ENCODE measurements at places on chromosomes 2 and 18.
A peak's percentile ranks its signal among the peaks of the same experiment; 100 is the strongest.

GRCh38 chr2:234694244-234695013, 197.5 kb upstream of the ARL4C start:
- DNase-seq = peak; percentile 66

GRCh38 chr18:13218368-13218991, at the start of gene LDLRAD4:
Gene LDLRAD4, plus strand, starts transcription at chr18:13218760.
- no peak for DNase-seq

- DNase-seq = no peak
Observed at GRCh38 chr2:42118754-42119569, 50.2 kb upstream of the EML4 start.

- DNase-seq = no peak
Observed at GRCh38 chr2:175002547-175003274, 2.5 kb downstream of the CHN1 start.

DNA sequence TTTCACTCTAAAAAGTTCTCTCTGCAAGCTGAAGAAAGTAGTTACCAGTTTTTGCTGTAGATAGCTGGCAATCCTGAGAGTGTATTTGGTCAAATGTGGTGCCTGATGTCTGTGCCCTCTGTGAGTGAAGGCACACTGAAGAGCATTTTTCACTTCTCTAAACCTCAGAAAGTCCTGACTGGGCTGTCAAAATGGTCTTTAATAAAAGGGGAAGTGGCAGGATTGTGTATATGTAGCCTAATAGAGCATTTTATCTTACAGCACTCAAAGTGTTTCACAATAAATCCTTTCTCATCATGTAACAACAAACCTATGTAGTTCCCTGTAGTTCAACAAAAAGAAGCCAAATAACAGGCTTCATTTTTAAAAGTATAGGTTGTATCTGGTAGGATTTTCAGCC, 1552.3 kb upstream of the SLC39A10 start:
- no peak for DNase-seq

DNA sequence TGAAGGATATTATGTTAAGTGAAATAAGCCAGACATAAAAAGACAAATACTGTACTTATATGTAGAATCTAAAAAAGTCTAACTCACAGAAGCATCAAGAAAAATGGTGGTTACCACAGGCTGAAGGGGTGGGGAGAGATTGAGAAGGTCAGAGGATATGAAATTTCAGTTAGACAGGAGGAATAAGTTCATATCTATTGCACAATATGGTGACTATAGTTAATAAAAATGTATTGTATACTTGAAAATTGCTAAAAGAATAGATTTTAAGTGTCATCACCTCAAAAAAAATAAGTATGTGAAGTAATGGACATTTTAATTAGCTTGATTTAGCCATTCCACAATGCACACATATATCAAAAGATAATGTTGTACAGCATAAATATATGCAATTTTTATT, 19.8 kb downstream of the ACMSD start:
- no peak for DNase-seq

- DNase-seq = no peak
Observed at GRCh38 chr18:67194886-67195285, 321.6 kb downstream of the DSEL start.

- DNase-seq = no peak
Observed at GRCh38 chr2:130259594-130259993, 61.4 kb upstream of the TUBA3E start.

DNA sequence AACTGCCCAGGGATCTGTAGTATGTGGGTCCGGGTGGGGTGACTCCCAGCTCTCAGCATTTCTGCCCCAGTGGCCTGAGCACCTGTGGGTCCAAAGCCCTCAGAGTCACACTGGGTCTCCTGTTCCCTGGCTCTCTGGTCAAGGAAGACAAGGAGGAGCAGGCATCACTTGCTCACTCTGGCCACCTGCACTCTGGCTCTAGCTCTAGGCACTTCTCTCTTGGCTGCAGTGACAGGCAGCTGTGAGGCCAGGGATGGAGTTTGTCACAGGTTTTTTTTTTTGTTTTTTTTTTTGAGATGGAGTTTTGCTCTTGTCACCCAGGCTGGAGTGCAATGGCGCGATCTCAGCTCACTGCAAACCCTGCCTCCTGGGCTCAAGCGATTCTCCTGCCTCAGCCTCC, 84.6 kb downstream of the HS1BP3 start:
- DNase-seq = no peak

GRCh38 chr2:37890893-37891495, 34.1 kb upstream of the RMDN2 start:
- DNase-seq = peak; percentile 62

DNA sequence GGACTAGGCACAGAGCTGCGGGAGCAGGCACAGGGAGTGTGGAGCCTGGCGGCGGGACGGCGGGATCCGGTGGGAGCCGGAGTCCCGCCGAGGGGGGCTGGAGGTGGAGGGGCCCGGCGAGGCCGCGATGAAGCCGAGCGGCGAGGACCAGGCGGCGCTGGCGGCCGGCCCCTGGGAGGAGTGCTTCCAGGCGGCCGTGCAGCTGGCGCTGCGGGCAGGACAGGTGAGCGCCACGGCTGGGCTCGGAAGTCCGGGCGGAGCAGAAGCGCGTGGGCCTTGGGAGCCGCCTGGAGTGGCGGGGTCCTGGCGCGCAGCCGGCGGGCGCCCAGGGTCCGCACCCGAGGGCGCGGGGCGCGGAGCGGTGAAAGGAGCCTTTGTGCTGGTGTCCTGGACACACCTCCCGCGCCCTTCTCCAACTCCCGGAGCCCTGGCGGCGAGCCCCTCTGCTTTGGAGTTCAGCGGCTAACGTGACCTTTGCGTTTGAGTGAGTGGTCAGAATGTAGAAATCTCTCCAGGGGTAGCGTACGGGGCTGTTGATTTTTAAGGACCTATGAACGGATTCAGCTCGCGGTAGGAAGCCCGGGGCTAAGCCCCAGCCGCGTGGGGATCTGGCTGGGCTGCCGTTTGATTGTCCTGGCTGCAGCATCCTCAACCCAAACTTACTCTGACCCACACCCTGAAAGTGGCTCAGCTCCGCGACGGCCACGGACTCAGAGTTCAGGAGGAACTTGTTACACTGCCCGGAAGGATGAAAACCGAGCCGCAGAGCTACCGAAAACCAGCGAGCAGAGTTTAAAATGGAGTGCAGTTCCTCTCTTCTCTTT, 448 bp downstream of the IMPA2 start:
- peak; percentile 59 for DNase-seq

- DNase-seq = no peak
Observed at GRCh38 chr2:219072741-219073250, 12.1 kb upstream of the IHH start.

DNA sequence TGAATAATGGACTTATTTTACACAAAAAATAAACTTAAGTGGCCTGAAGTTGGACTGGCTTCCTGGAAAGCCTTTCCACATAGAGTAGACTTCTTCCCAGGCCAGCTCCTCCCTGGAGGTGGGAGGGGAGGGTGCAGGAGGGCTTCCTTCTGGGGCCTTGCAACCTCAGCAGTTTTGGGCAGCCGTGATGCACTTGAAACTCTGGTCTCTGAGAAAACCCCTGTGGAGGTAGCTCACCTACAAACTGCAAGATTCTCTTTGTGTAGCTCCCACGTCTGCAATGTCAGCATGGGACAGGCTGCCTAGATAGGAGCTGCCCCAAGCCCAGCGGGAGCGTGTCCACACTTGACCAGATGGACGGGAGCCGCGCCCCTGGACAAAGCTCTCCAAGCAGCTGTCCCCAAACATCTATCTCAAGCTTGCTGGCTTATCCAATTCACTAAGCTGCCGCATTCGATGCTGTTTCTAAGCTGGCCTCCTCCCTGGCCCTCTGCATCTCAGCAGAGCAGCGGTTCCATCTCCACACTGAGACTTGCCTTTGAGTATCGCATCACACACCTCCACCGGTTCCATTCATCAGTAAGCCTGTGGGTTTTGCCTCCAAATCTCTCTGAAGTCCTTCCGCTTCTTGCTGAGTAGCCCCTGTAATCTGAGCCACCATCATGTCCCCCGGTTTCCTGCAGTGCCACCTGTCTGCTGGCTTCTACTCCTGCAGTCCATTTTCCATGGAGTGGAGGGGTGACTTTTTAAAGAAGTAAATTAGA, 1.6 kb upstream of the LPIN1 start:
- peak; percentile 52 for DNase-seq

DNA sequence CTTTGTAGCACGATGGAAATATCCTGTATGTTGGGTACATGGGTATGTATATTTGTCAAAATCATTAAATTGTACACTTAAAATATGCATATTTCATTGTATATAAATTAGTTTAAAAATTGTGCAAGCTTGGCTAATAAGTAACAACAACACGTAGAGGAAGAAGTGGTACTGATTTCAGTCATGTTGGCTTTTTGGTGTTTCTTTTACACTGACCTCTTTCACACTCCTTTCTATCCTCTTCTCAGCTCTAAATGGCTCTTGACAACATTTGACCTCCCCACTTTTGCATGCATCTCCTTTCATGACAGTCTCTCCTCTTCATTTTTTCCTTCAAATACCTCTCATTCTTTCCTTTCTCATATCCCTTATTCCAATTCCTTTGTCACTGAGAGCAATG, 801.4 kb upstream of the ZEB2 start:
- DNase-seq = no peak

GRCh38 chr2:15773846-15774245, 166.5 kb upstream of the MYCN start:
- no peak for DNase-seq

GRCh38 chr2:209574515-209574914, 150.7 kb downstream of the MAP2 start:
- no peak for DNase-seq

GRCh38 chr18:14075196-14075595, 57.0 kb downstream of the ZNF519 start:
- DNase-seq = no peak

DNA sequence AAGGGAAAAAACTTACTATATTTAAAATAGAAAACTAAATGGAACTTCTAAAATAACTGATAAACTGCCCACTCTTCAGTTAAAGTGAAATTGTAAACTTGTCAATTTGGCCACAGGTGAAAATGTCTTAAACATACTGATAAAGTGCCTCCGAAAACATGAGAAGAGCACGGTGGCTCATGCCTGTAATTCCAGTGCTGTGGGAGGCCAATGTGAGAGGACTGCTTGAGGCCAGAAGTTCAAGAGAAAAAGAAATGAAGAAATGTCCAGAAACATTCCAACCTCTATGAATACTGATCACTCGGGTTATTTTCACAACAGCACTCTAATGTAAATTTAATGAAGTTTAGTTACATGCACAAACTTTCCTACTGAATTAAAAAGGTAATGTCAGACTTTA, 63.4 kb upstream of the DNER start:
- no peak for DNase-seq

GRCh38 chr2:207408086-207408794, 121.5 kb upstream of the CREB1 start:
- DNase-seq = peak; percentile 78

- DNase-seq = peak; percentile 47
Observed at GRCh38 chr18:75208155-75208835, 644 bp downstream of the PTGR3 start.

DNA sequence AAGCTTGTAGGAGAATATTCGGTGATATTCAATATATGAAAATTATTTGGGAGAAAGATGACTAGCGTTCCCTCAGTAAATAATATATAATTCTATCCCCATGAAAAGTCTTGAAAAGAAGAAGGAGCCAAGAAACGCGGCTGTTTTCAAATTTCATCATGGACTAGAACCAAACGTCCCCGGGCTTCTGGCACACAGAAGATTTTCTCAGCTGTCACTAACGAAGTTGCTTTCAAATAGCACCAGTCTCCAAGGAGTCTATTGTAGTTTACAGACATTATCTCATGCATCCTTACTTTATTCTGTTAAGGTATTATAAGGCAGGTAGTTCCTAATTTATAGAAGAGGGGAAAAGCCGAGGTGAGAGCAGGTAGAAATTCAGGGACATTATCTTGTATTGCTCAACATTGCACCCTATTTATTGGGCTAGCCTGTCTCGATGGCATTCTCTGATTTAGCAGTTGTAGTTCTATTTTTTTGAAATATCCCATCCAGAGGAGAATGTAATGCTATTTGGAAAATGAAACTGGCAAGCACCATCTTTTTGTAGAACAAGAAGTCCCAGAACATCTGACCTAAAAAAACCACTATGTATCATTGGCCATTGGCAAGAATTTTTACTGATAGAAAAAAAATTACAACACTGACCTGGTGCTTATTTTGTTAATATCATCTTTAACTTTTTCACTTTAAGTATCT, 198.1 kb upstream of the RASGRP3 start:
- DNase-seq = no peak

GRCh38 chr18:27609221-27609620, 424.1 kb upstream of the CHST9 start:
- no peak for DNase-seq

GRCh38 chr2:58911877-58912276, 670.8 kb upstream of the FANCL start:
- no peak for DNase-seq
